ENCODE measurements at places on chromosomes 2 and 18.
A peak's percentile ranks its signal among the peaks of the same experiment; 100 is the strongest.

GRCh38 chr2:107430596-107431266 is 396.0 kb upstream of the RGPD4 start:
- DNase-seq: no peak
- H3K4me3 ChIP-seq: no peak overlapping the region
- H3K4me1 ChIP-seq: no peaks in the 10 kb centered on the region
- no peak overlapping the region for H3K27ac ChIP-seq
- no peaks in the 10 kb centered on the region for H3K36me3 ChIP-seq
- no peaks in the 10 kb centered on the region for H3K27me3 ChIP-seq

DNA sequence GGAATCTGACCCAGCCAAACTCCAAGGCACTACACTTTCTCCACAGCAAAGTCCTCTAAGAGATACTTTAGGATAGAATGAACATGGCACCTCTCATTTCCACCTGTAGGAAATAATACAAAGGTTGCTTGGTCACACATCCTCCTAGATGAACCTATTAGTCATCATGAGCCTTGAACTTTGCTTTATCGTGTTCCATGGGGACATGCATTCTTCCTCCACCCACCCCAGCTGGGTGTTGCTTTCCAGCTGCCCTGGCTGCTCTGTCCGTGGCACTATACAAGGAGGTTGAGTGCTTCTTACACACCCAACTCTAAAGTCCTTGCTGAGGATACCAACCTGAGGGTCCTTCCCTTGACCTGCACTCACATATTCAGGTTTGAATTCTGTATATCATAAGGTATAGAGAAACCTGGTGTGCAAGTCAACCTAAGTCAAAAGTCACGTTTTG is 52.7 kb downstream of the SPRED2 start:
- no peaks in the 10 kb centered on the region for H3K36me3 ChIP-seq
- no peaks in the 10 kb centered on the region for H3K27me3 ChIP-seq
- H3K4me1 ChIP-seq: peaks cover 7% of the 10 kb centered on the region

GRCh38 chr2:14324308-14324707 is 308.2 kb upstream of the LRATD1 start:
- DNase-seq: no peak
- no peak overlapping the region for H3K27ac ChIP-seq
- no peak overlapping the region for H3K4me3 ChIP-seq
- no peaks in the 10 kb centered on the region for H3K4me1 ChIP-seq

- no peaks in the 10 kb centered on the region for H3K27me3 ChIP-seq
- no peaks in the 10 kb centered on the region for H3K4me1 ChIP-seq
- no peaks in the 10 kb centered on the region for H3K36me3 ChIP-seq
These were observed 1036.5 kb upstream of the CNTNAP5 start for GRCh38 chr2:122988395-122989221.

DNA sequence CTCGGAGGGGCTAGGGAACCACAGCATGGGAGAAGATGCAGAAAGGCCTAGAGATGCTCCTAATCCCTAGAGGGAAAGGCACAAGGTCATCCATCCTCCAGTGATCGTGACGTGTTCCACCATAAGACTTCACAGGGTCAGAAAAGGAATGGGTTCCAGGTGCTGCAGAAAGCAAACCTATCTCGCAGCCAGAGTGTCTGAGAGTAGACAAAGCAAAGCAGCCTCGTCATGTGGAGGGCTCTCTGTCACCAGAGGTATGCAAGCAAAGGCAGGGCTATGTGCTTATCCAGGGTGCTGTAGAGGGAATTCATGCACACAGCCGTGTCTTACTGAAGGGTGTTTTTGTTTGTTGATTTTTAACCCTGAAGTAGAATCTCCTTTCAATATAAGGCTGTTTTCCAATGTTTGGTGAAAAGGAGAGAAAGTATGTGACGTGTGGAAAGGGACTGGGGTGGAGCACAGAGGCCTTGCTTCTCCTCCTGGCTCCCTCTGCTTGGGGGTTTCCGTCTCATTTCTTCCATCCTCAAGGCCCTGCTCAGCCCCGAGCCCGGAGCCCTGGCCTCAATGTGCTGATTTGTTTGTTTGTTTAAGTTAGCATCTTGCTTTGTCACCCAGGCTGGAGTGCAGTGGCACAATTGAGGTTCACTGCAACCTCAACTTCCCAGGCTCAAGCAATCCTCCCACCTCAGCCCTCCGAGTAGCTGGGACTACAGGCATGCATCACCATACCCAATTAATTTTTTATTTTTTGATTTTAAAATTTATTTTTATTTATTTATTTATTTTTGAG is 3.0 kb downstream of the GPR55 start:
- H3K27ac ChIP-seq: no peak overlapping the region
- no peak overlapping the region for H3K4me3 ChIP-seq
- DNase-seq: no peak
- no peaks in the 10 kb centered on the region for H3K27me3 ChIP-seq
- no peaks in the 10 kb centered on the region for H3K4me1 ChIP-seq

GRCh38 chr2:151522556-151522955 is 112.9 kb downstream of the RIF1 start:
- H3K4me3 ChIP-seq: no peak overlapping the region
- no peak for DNase-seq

- no peak overlapping the region for H3K27ac ChIP-seq
- H3K4me3 ChIP-seq: peak overlapping the region; percentile 98
- H3K4me1 ChIP-seq: no peaks in the 10 kb centered on the region
- H3K27me3 ChIP-seq: no peaks in the 10 kb centered on the region
- DNase-seq: no peak
- no peaks in the 10 kb centered on the region for H3K36me3 ChIP-seq
These were observed 1.2 kb downstream of the TXNL1 start for GRCh38 chr18:56637176-56637575.

- no peak overlapping the region for H3K27ac ChIP-seq
- DNase-seq: no peak
- no peak overlapping the region for H3K4me3 ChIP-seq
- no peaks in the 10 kb centered on the region for H3K36me3 ChIP-seq
- H3K27me3 ChIP-seq: no peaks in the 10 kb centered on the region
These were observed 43.8 kb upstream of the IL1R1 start for GRCh38 chr2:102098756-102099155.

- H3K4me1 ChIP-seq: no peaks in the 10 kb centered on the region
- no peak overlapping the region for H3K4me3 ChIP-seq
- DNase-seq: no peak
These were observed 63.0 kb downstream of the DYSF start for GRCh38 chr2:71516253-71516888.

- H3K4me3 ChIP-seq: no peak overlapping the region
- H3K27ac ChIP-seq: no peak overlapping the region
- no peaks in the 10 kb centered on the region for H3K4me1 ChIP-seq
- no peaks in the 10 kb centered on the region for H3K36me3 ChIP-seq
- no peaks in the 10 kb centered on the region for H3K27me3 ChIP-seq
These were observed 123.3 kb downstream of the PXDN start for GRCh38 chr2:1621041-1621440.

GRCh38 chr18:63073481-63073880 is 246.1 kb downstream of the BCL2 start:
- no peaks in the 10 kb centered on the region for H3K27me3 ChIP-seq
- no peak for DNase-seq
- no peaks in the 10 kb centered on the region for H3K36me3 ChIP-seq
- no peak overlapping the region for H3K4me3 ChIP-seq
- H3K27ac ChIP-seq: no peak overlapping the region

DNA sequence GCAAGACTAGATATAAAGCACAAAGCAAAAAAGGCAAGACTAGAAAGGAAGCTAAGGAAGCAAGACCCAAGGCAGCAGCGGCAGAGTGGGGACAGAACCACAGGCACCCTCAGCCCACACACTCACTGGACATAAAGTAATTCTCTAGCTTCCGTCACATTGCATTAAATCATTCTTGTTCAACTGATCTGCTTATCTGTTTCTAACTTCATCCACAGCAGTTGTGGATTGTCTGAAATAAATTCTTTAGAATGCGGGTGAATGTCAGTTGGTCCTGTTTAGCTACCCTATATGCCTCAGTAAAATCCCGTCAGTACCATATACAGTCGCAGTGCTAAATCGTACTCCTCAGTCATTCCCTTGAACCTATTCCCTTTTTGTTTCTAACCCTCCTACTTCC is 183.2 kb upstream of the SLC39A10 start:
- H3K4me3 ChIP-seq: no peak overlapping the region
- H3K36me3 ChIP-seq: no peaks in the 10 kb centered on the region
- H3K4me1 ChIP-seq: no peaks in the 10 kb centered on the region
- no peak for DNase-seq
- no peak overlapping the region for H3K27ac ChIP-seq

- H3K27ac ChIP-seq: no peak overlapping the region
- DNase-seq: no peak
- peaks cover 11% of the 10 kb centered on the region for H3K36me3 ChIP-seq
- no peak overlapping the region for H3K4me3 ChIP-seq
- H3K4me1 ChIP-seq: no peaks in the 10 kb centered on the region
These were observed 30.9 kb downstream of the HTR2B start for GRCh38 chr2:231093933-231094332.

DNA sequence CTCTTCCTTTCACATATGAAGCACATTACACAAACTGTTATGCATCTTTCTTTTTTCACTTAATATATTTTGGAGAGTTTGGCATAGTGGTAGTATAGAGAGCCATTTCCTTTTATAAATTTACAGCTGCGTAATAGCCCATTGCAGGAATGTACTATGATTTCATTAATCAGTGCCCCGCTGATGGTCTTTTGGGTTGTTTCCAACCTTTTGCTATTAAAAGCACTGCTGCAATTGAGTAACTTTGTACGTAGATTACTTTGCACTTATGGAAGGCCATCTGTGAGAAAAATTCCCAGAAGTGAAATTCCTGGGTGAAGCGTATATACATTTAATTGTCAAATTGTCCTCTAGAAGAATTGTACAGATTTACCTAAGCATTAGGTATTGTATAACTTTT is 565.3 kb upstream of the ZNF804A start:
- H3K4me3 ChIP-seq: no peak overlapping the region
- no peaks in the 10 kb centered on the region for H3K4me1 ChIP-seq
- H3K27ac ChIP-seq: no peak overlapping the region
- no peaks in the 10 kb centered on the region for H3K27me3 ChIP-seq
- DNase-seq: no peak
- H3K36me3 ChIP-seq: no peaks in the 10 kb centered on the region

GRCh38 chr2:240506406-240507059 is 51.3 kb downstream of the ANKMY1 start:
- no peak overlapping the region for H3K27ac ChIP-seq
- no peak overlapping the region for H3K4me3 ChIP-seq
- H3K27me3 ChIP-seq: no peaks in the 10 kb centered on the region
- no peaks in the 10 kb centered on the region for H3K36me3 ChIP-seq
- no peaks in the 10 kb centered on the region for H3K4me1 ChIP-seq

GRCh38 chr2:8622199-8622911 is 59.5 kb upstream of the ID2 start:
- H3K4me3 ChIP-seq: no peak overlapping the region
- DNase-seq: peak; percentile 30
- H3K4me1 ChIP-seq: no peaks in the 10 kb centered on the region
- H3K27ac ChIP-seq: no peak overlapping the region
- no peaks in the 10 kb centered on the region for H3K36me3 ChIP-seq

- H3K4me3 ChIP-seq: no peak overlapping the region
- H3K4me1 ChIP-seq: no peaks in the 10 kb centered on the region
- H3K36me3 ChIP-seq: no peaks in the 10 kb centered on the region
- H3K27me3 ChIP-seq: no peaks in the 10 kb centered on the region
- H3K27ac ChIP-seq: no peak overlapping the region
These were observed 42.2 kb upstream of the TBR1 start for GRCh38 chr2:161373942-161374341.

- H3K27ac ChIP-seq: no peak overlapping the region
- H3K4me1 ChIP-seq: no peaks in the 10 kb centered on the region
- no peaks in the 10 kb centered on the region for H3K27me3 ChIP-seq
- H3K36me3 ChIP-seq: no peaks in the 10 kb centered on the region
- no peak for DNase-seq
These were observed 239.8 kb downstream of the CALCRL start for GRCh38 chr2:187208199-187208785.

DNA sequence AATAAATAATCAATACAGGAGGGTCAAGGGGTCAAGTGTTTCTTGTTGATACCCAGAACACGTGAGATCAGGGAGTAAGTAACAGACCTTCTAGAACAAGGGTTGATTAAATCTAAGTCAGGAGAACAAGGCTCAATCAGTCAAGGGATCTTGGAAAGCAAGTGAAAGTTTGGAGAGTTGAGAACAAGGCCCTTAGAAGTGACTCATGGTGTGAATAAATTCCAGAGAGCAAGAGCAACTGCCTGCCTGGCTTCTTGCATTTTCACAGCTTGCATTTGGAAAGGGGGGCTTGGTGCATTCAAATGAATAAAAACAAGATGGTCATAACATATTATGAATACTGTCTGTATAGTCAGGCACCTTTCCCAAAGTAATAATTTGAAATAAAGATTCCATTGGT is 256.1 kb downstream of the DPP10 start:
- H3K4me1 ChIP-seq: no peaks in the 10 kb centered on the region
- no peak for DNase-seq
- no peaks in the 10 kb centered on the region for H3K36me3 ChIP-seq
- no peak overlapping the region for H3K4me3 ChIP-seq

GRCh38 chr18:10299643-10300042 is 154.8 kb upstream of the APCDD1 start:
- no peaks in the 10 kb centered on the region for H3K4me1 ChIP-seq
- no peak for DNase-seq
- H3K27ac ChIP-seq: no peak overlapping the region
- H3K4me3 ChIP-seq: no peak overlapping the region
- no peaks in the 10 kb centered on the region for H3K36me3 ChIP-seq

GRCh38 chr18:8771930-8772329 is 66.6 kb downstream of the MTCL1 start:
- H3K4me1 ChIP-seq: no peaks in the 10 kb centered on the region
- no peak overlapping the region for H3K27ac ChIP-seq
- DNase-seq: no peak
- no peak overlapping the region for H3K4me3 ChIP-seq
- H3K36me3 ChIP-seq: no peaks in the 10 kb centered on the region
- H3K27me3 ChIP-seq: no peaks in the 10 kb centered on the region

DNA sequence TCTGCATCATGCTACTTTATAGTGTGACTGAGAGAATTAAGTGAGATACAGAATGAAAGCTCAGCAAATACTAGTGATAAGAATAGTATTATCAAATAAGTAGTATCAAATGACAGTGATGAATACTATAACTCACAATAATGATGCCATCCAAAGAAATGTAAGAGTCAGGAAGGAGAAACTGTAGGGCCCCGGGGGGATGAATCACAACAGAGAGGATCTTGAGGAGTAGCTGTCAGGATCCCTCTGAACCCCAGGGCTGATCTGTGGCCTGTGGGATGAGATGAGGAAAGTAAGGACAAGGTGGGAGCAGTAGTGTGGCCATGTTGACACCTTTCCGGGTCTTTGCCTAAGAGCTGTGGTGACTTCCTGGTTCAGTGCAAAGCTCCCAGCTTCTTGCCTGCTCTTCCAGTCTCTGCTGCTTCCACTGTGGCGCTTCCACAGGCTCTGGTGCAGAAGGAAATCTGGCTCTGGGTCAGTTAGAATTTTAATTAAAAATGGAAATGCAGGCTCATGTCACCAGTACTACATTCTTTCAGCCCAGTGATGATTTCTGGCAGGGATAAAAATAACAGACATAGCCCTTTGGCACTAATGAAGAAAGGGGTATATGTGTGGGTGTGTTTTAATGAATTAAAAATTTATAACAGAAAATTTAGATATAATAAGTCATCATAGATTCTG is 166.9 kb downstream of the MYO3B start:
- no peak for DNase-seq
- H3K36me3 ChIP-seq: no peaks in the 10 kb centered on the region
- H3K27me3 ChIP-seq: no peaks in the 10 kb centered on the region
- no peaks in the 10 kb centered on the region for H3K4me1 ChIP-seq

Data from aorta (tissue), 5 donors.